Uterine smooth muscle cell (primary cell): ENCODE measurements at places on chromosomes 16 and 17. TPM values are rescaled to one million over a fixed set of nuclear protein-coding genes. Genes with fewer than 3 reads are reported as not detected.

Gene FOXL1
- total RNA-seq, result 16.2 and 36.7 TPM in 2 replicates

Gene PRKCB
- total RNA-seq, result 1.00 and 2.4 TPM in 2 replicates

Gene PPY
- total RNA-seq, result not detected in 2 replicates

Gene TAC4
- total RNA-seq, result not detected in 2 replicates

Gene EVPL
- total RNA-seq, result 0.12 and 0.22 TPM in 2 replicates

Gene NXPH3
- total RNA-seq, result 0.11 and 0.37 TPM in 2 replicates

Gene HSF4
- total RNA-seq, result 5.2 and 14.0 TPM in 2 replicates

Gene TMIGD1
- total RNA-seq, result not detected in 2 replicates

Gene FTO
- 84.1 and 94.5 TPM in 2 replicates for total RNA-seq

Gene ST6GALNAC2
- 0.89 and 1.4 TPM in 2 replicates for total RNA-seq

Gene KRTAP4-9
- total RNA-seq, result 0.12 TPM in 1 of 2 replicates, not detected in the other
